Central memory CD8-positive, alpha-beta T cell (primary cell): ENCODE measurements at places on chromosomes 7 and 10.
A peak's percentile ranks its signal among the peaks of the same experiment; 100 is the strongest.

DNA sequence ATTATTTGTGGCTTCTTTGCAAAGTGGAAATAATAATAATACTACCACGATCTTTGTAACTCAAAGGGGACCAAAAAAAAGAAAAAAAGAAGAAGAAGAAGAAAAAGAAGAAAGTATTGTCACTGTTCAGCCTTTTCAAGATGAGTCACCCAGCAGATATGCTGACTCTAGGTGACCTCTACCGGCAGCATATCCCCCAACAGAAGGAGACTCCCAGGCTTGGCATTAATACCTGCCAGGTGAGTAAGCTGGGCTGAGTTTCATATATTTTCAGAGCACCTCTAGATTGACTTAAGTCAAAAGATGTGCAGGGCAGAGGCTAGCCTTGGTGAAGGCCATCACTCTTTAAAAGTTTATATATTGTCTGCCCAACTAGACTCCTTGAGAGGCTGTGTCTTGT is 30.4 kb upstream of the GPR26 start:
- DNase-seq, result no peak

GRCh38 chr7:40542982-40543741 is 408.4 kb downstream of the SUGCT start:
- DNase-seq, result no peak

GRCh38 chr7:48528646-48529045 is 357.4 kb downstream of the ABCA13 start:
- DNase-seq, result no peak

DNA sequence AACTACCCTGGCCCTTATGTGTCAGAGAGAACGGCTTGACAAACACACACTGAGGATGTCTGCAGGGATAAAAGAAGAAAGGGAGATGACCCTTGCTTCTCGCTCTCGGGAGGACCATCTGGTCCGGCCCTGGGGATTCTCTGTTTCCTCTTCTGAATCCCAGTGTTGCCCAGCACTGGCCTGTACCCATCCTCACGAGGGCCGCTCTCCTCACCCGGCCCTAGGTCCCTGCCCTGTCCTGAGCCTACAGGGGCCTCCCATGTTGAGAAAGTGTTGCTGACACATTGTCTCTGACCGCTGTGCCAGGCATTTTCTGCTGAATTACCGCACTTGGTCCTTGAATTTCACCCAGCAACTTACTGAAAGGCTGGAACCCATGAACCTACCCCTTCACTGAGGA is 171.9 kb upstream of the LANCL2 start:
- DNase-seq, result no peak

GRCh38 chr7:152076940-152077933 is 51.8 kb downstream of the GALNT11 start:
- no peak for DNase-seq

DNA sequence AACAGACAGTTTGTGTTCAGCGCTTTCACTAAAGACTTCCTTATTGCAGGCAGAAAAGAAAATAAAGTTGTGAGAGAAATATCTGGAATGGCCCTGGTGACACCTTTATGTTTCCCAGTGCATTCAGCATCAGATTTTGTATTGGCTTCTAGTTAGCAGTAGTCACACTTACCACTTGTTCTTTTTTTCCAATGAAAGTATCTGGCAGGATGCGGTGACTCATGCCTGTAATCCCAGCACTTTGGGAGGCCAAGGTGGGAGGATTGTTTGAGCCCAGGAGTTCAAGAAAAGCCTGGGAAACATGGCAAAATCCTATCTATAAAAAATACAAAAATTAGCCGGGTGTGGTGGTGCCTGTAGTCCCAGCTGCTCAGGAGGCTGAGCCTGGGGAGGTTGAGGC is 649.6 kb downstream of the LRMDA start:
- DNase-seq, result no peak

GRCh38 chr10:58593008-58593407 is 80.3 kb downstream of the BICC1 start:
- DNase-seq, result no peak

- DNase-seq, result no peak
Observed at GRCh38 chr7:40263752-40264390, 129.1 kb downstream of the SUGCT start.

DNA sequence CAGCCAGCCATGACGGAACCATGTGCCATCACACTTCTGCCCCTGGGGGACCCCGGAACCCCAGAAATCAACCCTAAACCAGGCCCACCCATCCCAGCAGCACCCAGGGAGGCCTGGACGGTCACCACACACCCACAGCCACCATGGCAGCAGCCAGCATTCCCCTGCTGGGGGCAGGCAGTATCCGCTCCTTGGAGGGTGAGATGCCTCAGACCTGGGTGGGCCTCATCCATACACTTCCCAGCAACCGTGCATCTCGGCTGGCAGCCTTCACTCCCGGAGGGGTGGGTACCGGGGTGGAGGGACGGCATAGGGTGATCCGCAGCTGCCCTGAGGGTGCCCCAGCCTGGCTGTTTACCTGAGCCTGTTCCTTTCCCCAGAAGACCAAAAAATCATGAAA is 69.1 kb upstream of the FAM20C start:
- no peak for DNase-seq

GRCh38 chr10:96448021-96448457 is 65.7 kb downstream of the TLL2 start:
- DNase-seq, result no peak

GRCh38 chr10:13708256-13708990 is 121.7 kb downstream of the PRPF18 start:
- DNase-seq, result no peak

- no peak for DNase-seq
Observed at GRCh38 chr10:98456686-98457482, 10.1 kb upstream of the HPS1 start.

GRCh38 chr10:27659786-27660185 is 85.8 kb downstream of the MKX start:
- no peak for DNase-seq

DNA sequence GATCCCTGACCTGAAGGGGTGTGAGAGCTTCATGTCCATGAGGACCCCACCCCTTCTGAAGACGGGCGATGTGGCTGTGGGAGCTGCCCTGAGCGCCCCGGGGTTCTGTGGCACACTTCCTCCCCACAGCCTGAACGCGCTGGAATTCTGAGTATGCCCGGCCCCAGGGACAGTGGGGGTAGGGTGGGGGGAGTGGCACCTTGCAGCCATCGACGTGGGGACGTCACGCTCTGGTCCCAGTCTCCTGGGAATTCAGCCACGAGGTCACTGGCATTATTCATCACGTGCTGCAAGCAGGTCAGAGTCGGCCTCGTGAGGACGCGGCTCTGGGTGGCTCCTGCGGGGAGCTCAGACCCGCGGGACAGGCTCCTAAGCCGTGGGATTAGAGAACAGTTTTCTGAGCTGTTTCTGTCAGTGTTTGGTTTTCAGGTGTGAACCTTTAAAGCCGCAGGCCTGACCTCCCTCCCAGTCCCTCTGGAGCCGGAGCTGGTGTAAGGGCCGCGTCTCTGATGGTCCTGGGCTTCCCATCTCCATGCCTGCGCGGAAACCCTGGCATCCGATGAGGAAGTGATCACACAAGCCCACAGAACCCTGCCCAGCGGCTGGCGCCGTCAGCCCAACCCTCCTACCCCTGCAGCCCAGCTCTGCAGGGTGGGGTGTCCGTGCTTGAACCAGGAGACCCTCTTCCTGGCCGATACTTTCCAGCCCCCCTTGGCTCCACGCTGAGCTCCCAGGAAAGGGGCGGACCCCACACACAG is 16.1 kb downstream of the GPR146 start:
- DNase-seq, result no peak

DNA sequence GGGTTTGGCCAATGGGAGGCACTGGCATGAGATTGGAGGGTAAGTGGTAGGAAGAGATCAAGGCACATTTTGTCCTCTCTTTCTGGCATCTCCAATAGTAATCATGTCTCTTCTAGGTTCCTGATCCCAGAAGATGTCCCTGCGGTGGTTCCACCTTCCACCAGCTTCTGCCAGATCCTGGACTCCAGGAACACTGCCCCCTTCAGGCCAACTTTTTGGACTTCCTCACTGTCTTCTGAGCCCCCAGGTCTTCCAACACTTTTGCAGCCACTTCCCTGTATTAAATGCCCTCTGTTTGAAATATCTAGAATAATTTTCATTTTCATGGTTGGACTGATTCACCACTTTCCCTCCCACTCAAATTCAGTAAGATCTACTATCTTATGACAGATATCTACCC is 60.9 kb downstream of the BAMBI start:
- no peak for DNase-seq

DNA sequence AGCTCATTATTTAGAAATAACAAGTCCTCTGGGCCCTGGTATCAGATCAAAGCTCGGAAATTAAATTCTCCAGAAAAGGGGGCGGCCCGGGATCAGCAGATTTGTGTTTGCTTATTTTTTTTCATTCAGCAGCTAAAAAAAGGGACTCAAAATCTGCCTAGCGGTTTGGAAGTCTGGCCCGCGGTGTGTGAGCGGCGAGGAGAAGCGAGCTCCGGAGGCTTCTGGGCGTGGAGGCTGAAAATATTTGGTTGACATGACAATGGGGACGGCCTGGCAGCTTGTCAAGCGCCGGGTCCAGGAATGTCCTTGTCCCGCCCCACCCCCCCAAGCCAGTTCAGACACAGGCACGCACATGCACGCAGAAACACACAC is 43.4 kb downstream of the FOXL3 start:
- no peak for DNase-seq

DNA sequence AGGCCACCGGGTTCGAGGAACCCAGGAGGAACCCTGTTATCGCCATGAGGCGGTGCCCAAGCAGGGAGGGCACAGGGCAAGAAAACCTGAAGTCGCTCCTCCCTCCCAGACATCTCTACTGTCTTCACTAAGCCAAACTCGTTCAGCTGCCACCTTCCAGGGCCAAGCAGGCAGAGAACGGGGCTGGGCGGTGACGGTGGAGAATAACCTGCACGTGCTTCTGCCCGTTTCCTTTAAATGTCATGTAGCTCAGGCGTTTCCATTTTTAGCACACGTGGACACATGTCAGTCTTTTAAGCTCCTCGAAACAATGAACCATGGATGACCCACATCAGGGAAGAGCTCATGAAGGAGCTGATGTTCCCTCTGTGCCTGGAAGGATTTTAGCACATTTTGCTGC is 124.3 kb upstream of the KLF6 start:
- no peak for DNase-seq

DNA sequence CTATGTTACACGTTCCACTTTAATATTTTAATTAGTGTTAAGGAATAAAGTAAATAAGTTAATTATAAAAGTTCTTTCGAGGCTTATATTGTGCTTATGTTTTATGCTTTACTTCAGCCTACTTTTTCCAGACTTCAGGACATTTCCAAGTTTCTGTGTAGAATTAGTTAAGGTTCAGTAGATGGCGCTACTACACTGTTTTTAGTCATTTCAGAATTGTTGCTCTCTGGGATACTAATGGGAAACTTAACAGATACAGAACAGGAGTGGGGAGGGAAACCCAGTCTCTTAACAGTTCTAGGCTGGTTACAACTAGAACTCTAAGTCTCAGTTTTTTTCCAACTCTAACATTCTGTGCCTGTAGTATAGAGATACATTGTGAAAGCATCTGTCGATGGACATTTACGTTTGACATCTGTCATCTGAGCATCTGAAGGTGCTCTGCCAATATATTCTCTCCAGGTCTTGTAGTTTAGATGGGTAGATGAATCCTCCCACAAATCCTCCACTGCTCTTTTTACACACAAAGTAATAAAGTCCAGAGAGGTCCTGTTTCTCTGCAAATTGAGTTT is 56.8 kb upstream of the FAM171A1 start:
- no peak for DNase-seq

- DNase-seq, result no peak
Observed at GRCh38 chr7:149850716-149851115, 12.5 kb downstream of the ZNF862 start.

- DNase-seq, result no peak
Observed at GRCh38 chr10:63713191-63714144, 192.3 kb downstream of the REEP3 start.

DNA sequence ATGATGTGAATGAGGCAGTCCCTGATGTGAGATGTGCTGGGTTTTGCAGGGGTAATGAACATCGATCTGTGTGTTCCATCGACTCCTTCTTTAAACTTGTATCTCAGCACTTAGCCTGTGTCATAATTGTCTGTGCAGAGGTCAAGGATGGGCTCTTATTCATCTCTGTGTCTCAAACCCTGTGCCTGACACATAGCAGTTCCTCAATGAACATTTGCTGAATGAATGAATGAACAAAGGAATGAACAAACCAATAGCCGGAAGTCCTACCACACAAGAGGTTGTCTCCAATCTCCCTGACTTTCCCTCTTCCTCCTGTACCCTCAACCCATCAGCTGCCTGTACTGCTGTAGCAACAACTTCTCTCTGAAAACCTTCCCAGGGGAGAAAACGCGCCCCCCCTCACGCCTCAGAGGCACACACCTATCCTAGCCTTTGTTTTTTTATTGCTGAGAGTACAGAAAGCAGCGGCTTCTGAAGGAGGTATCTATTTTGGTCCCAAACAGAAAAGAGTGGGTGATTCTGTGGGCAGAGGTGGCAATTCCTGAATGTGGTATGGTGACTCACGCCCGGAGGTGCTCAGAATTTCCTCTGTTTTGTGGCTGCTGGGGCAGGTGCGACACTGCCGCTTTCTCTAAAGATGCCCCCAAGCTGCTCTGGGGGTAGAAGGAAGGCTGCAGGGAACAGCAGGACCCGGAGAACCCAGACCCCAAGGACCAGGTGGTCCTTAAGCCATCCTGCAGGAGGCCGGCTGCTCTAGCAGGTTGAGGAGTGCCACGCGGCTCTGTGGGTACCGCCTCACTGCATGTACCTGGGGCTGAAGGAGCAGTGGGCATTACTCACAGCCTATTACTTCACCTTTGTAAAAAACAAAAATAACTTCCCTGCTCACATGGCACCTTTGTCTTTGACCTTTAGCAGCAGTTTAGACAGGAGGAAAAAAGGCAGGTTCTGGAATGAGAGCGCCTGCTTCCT is 9.6 kb downstream of the IL2RA start:
- peak; percentile 65 for DNase-seq

DNA sequence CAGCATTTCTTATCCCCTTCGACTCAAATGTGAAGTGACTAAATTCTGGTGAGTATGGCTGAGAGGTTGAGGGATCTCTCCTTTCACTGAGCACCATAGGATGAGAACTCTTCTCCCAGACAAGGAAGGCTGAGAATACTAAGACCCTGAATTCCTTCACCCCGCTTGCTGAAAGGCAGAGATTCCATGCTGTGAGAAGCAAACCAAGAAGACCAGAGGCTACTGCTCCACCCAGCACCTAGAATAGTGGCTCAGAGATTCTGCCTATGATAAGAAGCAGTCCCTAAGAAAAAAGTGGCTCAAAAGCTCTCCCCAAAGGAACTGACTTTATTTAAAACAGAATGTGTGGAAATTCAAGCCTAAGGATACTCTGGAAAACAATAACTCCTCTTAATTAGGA is 26.7 kb upstream of the WNT2 start:
- DNase-seq, result no peak

GRCh38 chr7:68535266-68535665 is 1063.0 kb upstream of the AUTS2 start:
- no peak for DNase-seq

DNA sequence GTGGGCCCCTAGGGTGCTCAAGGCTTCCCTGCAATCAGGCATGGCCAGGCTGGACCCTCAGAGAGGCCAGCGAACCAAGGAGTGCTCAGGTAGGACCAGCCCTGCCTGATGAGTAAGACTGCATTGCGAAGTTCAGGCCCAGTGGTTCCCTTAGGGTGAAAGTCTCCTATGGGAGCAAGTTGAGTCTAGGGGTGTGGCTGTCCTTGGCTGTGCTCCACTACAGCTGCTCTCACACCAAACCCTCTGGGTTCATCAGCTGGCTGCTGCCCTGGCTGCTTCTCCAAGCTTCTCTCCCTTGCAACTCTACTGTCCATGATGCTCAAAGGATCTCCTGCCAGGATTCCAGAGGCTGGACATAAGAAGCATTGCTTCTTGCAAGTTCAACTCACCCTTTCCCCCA is 18.7 kb downstream of the FAM25A start:
- DNase-seq, result no peak
